ENCODE measurements at places on chromosomes 2 and 18.

DNA sequence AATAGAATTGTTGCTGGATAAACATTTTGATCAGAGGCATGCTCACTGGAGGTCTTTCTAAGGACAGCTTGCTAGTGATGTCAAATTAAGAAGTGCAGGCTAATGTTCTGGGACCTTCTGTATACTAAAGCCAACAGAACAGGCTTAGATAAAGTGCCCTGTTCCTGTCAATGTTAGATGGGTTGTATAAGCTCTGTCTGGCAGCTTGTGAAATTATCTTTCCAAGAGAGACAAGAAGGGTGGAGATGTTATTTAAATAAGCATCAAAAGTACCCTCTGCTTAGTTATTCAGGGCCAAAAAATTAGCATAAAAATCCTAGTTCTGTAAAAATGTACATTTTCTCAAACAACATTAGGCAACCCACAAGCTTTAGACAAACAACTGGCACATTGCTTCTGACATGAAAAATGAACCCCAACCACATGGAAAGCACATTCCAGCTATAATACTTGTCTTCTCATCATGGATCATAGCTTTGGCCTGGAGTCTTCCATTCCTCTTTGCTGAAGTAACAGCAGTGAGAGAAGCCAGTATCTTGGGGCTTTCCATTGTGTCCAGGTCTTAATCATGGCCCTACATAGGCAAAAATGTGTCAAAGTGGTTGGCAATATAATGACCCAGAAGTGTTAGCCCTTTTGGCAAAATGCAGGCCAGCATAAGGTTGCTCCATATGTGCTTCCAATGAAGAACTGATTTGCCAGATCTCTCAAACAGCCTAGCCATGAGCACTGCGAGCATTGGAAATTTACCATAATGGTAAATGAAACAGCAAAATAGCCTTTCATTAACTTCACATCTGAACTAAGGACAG lies 478.1 kb upstream of the ZNF804A start:
- no peak for ATAC-seq

- no peak for ATAC-seq
Measured at GRCh38 chr2:118202707-118203303, 114.5 kb downstream of the INSIG2 start.

GRCh38 chr18:5420906-5421305 lies 122.9 kb downstream of the EPB41L3 start:
- no peak for ATAC-seq

GRCh38 chr2:201523506-201523905 lies 72.0 kb downstream of the STRADB start:
- no peak for ATAC-seq

DNA sequence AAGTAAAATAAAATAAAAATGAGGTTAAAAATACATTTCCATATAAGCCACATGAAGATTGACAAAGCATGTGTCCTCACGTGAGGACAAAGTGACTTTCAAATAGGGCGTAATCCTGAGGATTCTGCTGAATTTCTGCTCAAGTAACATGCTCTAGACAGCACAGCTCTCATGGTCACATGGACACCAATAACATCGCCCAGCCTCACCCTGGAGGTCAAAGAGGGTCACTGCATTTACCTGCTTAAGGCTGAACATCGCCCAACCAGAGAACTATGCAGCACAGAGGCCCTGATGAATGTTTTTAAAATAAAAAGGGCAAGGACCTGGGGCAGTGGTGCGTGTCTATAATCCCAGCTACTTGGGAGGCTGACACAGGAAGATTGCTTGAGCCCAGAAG lies 30.2 kb downstream of the TGFBRAP1 start:
- ATAC-seq: no peak

DNA sequence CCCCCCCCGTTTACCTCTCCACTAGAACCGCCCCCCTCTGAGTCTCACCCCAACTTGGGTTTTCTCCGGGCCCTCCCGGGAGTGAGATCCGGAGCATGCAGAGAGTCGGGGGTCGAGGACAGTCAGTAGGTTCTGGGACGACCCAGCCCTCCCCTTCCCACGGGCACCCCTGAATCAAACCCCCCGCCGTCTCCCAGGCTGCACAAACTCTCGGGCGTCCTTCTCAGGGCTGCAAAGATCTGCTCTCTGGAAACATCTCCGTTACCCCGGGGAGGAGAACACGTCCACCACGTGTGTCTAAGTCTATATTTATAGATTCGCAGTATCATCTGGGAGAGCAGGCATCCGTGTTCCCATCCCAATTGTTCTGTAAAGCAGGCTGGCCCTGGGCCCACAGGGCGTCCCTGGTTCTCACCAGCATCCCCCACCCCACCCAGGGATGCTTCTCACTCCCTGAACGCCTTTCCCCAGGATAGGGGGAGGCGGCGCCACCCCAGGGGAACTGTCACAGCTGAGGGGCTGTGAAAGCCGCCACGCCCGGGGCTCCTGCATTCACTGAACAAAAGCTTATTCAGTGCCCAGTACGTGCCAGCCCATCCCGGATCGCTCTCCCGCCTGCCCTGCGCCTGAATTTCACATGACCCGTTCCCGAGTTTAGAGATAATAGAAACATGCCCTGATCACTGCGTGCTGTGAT lies 765 bp upstream of the DIPK1C start:
- ATAC-seq: no peak

DNA sequence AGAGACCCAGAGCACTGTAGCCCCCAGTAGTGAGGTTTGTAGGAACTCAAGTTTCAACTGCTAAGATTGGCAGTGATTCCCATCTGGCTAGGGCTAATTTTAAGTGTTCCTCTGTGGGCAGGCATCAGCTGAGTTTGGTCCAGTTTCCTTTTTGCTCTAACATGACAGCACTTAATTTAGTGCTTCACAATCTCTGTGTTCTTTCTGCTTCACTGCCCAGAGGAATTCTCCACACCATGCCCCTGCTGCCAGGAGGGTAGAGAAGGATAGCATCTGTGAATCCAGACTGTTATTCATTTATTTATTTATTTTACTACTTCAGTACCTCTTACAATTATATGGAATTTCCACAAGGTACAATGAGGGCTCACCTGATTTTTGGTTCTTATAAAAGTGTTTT lies 549.9 kb upstream of the FSIP2 start:
- ATAC-seq: no peak

- ATAC-seq: no peak
Measured at GRCh38 chr18:49851624-49852023, 38.3 kb upstream of the ACAA2 start.

- ATAC-seq: no peak
Measured at GRCh38 chr2:160884056-160884455, 276.2 kb upstream of the TANK start.

- no peak for ATAC-seq
Measured at GRCh38 chr2:40101131-40101575, 322.1 kb upstream of the THUMPD2 start.

- no peak for ATAC-seq
Measured at GRCh38 chr18:74012954-74013630, 134.5 kb downstream of the FBXO15 start.

DNA sequence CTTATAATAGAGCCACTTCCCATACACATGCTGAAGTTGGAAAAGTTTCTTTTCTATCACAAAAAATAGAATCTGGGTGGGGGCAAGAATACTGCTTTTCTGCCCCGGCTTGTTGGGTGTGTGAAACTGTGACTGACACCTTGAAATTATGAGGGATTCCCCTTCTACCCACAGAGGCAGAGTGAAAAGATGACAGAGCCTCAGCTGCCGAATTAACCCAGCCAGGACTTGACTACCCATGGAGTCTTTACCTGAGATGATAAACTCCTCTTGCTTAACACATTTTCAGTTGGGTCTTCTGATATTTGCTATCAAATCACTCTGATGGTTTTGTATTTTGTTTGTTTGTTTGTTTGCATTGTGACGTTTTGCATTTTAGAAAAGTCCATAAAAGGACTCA lies 66.0 kb upstream of the PMAIP1 start:
- ATAC-seq: peak; percentile 76

- no peak for ATAC-seq
Measured at GRCh38 chr2:41932241-41933045, 115.4 kb upstream of the PKDCC start.

- ATAC-seq: peak; percentile 40
Measured at GRCh38 chr2:151410485-151410834, 758 bp downstream of the RIF1 start.

DNA sequence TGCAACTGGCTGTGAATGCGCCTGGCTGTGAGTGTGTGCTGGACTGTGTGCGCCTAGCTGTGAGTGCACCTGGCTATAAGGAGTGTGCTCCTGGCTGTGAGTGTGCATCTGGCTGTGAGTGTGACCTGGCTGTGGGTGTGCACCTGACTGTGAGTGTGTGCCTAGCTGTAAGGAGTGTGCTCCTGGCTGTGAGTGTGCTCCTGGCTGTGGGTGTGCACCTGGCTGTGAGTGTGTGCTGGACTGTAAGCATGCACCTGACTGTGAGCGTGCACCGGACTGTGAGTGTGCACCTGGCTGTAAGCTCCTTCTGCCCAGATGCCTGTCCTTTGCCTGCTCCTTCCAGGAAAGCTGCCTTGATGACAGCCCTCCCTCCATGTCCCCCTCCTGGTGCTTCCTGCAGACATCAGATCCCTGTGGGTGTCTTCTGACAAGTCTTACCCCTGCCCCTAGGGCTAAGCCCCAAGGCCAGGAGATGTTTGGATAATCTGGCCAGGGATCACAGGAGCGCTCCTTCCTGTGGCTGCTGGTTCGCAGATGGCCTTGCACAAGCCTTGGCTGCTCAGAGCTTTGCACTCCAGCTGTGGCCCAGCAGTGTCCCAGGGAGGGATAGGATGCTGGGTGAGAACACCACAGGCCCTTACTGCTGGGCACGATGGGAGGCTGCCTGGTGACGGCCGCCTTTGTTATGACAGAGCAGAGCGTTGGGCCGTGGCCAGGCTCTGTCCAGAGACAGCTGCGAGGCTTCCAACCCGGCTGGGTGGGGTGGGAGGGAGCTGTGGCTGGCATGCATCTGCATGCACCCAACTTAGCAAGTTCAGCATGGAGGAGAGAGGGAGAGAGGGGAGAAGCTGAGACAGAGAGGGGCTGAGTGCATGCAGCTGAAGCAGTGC lies 89.9 kb downstream of the GLI2 start:
- no peak for ATAC-seq

DNA sequence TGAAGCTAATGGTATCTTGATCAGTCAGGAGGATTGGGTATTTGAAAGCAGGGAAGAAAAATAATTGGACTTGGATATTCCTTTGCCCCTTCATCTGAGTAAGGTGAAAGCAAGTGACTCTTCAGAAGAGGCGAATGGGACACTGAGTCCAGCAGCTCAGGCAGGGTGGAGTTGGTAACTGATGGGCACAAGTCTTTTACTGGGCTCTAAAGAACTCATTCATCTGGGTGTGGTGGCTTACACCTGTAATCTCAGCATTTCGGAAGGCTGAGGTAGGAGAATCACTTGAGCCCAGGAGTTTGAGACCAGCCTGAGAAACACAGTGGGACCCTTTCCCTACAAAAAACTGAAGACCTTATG lies 11.2 kb downstream of the CFLAR start:
- ATAC-seq: no peak

- no peak for ATAC-seq
Measured at GRCh38 chr2:203310688-203311436, 17.3 kb upstream of the ABI2 start.

DNA sequence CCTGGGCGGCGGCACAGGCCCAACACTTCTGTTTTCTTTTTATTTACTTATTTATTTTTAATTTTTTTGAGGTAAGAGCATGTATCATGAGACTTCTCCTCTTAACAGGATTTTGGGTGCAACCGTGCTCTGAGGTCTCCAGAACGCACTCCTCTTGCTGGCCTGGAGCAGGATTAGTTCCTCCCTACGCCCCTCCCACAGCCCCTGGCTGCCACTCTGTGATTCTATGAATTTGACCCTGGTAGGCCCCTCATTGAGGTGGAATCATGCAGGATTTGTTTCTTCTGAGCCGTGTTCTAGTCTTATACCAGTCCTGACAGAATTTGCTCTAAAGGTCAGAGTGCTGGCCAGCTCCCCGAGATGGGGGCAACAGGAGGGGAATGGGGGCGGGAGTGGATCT lies 106.5 kb upstream of the HS6ST1 start:
- ATAC-seq: no peak

GRCh38 chr2:239146011-239146641 lies 254.7 kb downstream of the HDAC4 start:
- no peak for ATAC-seq

GRCh38 chr2:229873123-229873581 lies 48.7 kb downstream of the TRIP12 start:
- ATAC-seq: peak; percentile 38

DNA sequence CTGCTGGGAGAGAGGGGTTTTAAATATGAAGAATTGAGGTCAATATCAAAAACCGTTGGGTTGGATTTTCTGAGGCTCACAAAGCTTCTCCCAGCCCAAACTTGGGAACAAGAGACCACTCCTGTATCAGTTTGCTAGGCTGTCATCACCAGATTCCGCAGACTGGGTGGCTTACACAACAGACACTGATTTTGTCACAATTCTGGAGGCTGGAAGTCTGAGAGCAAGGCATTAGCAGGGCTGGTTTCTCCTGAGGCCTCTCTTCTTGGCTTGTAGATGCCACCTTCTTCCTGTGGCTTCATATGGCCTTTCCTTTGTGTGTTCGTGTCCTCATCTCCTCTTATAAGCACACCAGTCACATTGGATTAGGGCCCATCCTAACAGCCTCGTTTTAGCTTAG lies 122.9 kb upstream of the COPS8 start:
- no peak for ATAC-seq

All from activated CD4-positive, CD25-positive, alpha-beta regulatory T cell treated with anti-CD3 and anti-CD28 coated beads, Interleukin-2, amount 50 U/mL, for 24 hours (primary cell).